ENCODE measurements at places on chromosomes 6 and 20.

GRCh38 chr20:11103866-11104265 lies 430.1 kb upstream of the JAG1 start:
- DNase-seq: no peak

DNA sequence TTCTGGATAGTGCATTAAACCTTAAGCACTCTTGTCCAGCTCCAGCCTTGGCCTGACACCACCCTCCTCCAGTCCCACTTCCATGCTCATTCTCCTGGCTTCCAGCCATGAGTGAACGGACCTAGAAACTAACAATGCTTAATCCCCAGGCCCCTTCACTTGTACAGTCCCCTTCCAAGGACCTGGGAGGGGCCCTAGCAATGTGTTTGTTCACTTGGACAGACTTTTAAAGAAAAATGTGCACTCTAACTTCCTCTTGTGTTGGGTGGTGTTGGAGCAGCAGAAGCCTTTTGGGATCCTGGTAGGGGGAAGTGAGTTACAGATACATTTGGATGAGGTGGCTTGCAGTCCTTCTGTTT lies 48.9 kb upstream of the CCN6 start:
- DNase-seq: no peak

DNA sequence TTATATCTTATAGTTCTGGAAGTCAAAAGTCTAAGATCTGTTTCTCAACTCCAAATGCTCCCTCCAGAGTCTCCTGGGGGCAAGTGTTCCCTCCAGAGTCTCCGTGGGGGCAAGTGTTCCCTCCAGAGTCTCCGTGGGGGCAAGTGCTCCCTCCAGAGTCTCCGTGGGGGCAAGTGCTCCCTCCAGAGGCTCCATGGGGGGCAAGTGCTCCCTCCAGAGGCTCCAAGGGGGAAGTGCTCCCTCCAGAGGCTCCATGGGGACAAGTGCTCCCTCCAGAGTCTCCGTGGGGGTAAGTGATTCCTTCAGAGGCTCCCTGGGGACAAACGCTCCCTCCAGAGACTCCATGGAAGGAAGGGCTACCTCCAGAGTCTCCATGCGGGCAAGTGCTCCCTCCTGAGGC lies 34.0 kb upstream of the THBS2 start:
- DNase-seq: no peak

- no peak for DNase-seq
Observed at GRCh38 chr20:63226042-63226943, 9.4 kb upstream of the BIRC7 start.

DNA sequence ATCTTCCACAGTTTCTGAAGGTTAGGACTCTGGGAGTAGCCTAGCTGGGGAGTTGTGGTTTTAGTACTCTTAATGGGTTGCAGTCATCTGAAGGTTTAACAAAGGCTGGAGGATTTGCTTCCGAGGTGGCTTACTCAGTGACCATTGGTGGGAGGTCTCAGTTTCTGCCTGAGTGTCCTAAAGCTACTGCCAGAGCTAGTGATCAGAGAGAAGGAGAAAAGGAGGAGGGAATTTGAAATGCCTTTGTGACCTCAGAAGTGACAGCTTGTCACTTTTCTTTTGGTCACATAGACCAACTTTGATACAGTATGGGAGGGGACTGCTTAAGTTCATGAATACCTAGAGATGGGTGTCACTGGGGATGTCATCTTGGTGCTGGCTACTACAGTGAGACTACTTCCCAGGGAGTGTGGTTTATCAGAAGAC lies 41.3 kb downstream of the NCOA3 start:
- no peak for DNase-seq

DNA sequence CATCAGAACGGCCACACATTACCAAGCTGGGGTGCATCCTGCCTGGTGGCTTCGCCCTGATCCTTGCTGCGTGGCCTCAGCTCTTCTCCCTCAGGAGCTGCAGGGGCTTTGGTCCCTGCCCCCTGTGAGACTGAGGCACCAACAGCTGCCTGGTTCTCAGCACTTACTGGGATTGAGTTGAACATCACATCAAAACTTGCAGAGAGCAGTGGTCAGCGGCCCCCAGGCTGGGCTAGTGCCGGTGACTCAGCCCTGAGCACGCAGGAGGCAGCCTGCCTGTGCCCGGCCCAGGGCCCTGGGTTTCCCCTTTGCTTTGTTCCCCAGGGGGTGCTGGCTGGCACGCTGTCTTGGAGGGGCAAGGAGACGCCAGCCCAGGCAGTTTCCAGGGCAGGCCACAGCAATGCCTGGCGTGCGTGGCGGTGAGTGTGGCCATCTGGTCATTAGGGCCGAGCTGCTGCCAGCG lies 63.3 kb downstream of the DLL1 start:
- DNase-seq: no peak

DNA sequence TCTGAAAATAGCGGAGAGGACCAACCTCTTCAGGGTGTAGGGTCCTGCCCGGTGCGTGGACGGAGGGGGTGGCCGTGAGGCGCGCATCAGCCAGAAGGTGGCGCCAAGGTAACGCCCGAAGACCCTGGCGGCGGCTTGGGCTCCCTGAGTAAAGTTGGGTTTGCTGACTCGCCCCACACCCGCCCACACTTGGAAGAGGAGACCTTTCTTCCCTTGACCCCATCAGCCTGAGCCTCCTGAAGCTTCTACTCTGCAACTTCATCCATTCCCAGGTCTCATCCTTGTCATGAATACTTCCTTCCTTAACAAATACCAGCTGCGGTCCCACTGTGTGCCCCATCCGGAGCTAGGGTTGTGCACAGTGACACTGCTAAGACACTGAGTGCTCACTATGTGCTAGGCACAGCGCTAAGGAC lies 14.6 kb downstream of the CD40 start:
- DNase-seq: no peak

Data from non-pigmented ciliary epithelial cell (primary cell).